ENCODE measurements at places on chromosomes 1 and 21.

DNA sequence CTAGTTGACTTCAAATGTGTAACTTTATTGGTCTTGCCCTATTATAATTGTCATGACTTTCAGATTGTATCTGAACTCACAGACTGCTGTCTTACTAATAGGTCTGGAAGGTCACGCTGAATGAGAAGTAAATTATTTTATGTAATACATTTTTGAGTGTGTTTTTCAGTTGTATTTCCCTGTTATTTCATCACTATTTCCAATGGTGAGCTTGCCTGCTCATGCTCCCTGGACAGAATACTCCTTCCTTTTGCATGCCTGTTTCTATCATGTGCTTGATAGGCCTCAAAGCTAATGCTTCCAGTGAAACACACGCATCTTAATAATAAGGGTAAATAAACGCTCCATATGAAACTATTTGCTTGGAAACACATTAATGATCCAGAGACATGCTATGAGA is 7.3 kb downstream of the RGS4 start:
- DNase-seq = no peak

GRCh38 chr1:198686069-198686728 is 47.4 kb downstream of the PTPRC start:
- no peak for DNase-seq

- peak; percentile 15 for DNase-seq
These were observed 155.9 kb downstream of the LYPLAL1 start for GRCh38 chr1:219329578-219329977.

GRCh38 chr1:192809307-192810252 is 741 bp downstream of the RGS2 start:
- no peak for DNase-seq

- no peak for DNase-seq
These were observed 31.8 kb downstream of the LRRC52 start for GRCh38 chr1:165575468-165576099.

- DNase-seq = no peak
These were observed 15.4 kb downstream of the FLVCR1 start for GRCh38 chr1:212873518-212873917.

DNA sequence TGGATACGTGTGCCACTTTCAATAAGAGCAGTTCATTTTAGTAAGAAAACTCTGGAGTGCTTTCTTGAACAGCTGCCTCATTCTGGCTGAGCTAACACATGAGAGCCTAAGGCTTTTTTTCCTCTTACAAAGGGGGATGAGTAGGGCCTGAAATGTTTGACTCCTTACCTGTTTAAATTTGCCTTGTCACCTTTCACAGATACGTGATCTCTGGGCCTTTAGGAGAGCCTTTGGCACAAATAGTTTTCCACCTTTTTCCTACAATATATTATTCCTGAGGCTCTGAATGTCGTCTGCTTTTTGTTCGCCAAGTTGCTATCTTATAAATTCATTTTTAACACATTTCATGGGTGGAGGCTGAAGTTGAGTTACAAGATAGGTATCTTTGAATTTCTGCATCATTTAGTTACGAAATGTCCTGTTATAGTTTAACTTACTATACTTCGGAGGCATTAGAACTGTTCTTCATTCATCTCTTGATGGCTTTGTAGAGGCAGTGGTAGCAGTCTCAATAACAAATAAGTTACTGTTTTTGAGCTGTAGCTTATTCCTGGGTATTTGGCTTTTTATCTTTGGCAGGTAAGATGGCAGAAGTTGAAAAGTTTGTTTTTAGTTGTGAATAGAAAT is 17.2 kb downstream of the UBAP2L start:
- no peak for DNase-seq

GRCh38 chr1:200710166-200710565 is 28.5 kb upstream of the CAMSAP2 start:
- DNase-seq = no peak

DNA sequence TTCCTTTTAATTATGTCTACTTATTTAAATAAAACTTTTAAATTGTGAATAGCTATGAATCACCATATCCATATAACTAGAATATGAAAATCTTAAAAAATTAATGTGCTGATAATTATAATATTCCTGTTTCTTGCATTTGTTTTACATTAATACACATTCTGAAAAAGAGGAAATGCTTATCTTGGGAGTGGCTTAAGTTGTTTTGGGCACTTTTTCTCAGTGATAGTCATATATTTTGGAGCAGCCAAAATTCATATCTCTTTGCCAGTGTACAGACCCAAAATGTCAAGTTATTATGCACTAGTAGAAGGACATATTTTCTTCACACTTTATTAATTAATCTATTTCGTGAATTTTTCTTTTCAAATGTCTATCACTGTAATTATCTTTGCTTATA is 838.5 kb downstream of the USP25 start:
- DNase-seq = no peak
